ENCODE measurements at places on chromosomes 2 and 18.

- DNase-seq: no peak
These were observed 1090.2 kb downstream of the SUCLG1 start for GRCh38 chr2:83368916-83369315.

DNA sequence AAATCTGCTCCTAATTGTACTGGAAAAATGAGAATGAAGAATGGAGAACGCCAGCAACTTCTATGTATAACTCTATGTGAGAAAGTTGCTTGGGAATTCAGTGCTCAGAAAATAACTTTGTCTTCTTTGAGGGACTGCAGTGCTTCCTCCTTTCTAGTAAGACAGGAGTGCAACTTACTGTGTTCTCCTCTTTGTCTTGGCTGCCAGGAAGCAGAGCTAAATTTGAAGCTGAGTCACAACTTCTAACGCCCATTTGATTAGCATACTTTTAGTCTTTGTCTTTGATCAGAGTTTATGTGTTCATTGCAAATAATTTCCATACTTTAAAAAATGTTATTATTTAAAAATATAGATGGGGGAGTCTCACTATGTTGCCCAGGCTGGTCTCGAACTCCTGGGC is 6.6 kb downstream of the ARHGAP25 start:
- DNase-seq: no peak

GRCh38 chr2:64207573-64207972 is 63.4 kb upstream of the PELI1 start:
- DNase-seq: no peak

DNA sequence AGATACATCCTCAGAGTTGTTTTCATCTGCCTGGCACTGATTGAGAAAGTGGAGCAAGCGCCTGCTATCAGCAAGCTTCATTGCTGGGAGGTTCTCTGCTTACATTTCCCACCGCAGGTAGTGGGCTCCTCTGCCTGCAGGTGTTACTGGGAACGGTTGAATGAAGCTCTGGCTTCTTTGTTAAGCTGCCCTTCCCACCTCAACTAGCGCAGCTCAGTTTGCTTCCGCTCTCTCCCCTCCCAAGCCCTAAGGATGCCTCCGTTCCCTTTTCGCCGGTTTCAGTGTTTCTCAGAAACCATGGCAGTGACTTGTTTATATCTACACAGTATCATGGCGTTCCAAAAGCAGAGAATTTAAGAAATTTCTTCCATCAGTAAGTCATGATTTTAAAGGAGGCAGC is 72.2 kb upstream of the B3GNT7 start:
- DNase-seq: no peak

DNA sequence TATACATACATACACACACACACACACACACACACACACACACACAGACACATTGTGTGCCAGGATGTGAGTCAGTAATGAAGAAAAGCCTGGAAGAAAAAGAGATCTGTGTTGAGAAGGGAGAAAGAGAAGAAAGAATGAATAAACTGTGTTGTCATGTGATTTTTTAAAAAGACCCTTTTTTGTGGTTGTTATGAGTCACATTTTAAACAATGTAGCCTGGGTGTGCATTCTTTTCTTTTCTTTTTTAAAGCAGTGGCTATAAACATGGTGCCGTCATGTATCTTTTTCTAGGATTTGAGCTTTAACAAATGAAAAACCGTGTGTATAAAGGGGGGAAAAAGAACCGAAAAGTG is 87.2 kb downstream of the NRP2 start:
- no peak for DNase-seq

GRCh38 chr2:138877421-138877820 is 97.2 kb upstream of the NXPH2 start:
- DNase-seq: no peak

- no peak for DNase-seq
These were observed 807 bp downstream of the GAREM1 start for GRCh38 chr18:32469691-32470459.

DNA sequence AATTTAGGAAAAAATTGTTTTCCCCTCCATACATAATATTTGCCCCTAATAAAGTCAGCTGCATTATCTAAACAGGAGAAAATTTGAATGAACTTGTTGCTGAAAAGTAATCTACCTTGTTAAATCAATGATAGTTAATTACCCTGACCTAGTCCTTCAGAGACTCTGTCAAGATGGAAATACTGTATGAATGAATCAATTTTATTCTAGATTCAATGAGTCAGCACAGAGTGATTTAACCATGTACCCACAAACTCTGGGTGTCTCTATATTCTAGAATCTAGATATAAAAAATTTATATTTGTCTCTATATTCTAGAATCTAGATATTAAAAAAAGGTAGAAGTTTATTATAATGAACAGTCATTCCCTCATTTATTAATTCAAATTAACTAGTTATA is 36.2 kb downstream of the NDUFAF7 start:
- no peak for DNase-seq

Measured in activated T-helper 1 cell treated with anti-CD3 and anti-CD28 coated beads, Interleukin-2, amount 50 U/mL, for 16 hours (primary cell).